ENCODE measurements at places on chromosomes 7 and 10.

DNA sequence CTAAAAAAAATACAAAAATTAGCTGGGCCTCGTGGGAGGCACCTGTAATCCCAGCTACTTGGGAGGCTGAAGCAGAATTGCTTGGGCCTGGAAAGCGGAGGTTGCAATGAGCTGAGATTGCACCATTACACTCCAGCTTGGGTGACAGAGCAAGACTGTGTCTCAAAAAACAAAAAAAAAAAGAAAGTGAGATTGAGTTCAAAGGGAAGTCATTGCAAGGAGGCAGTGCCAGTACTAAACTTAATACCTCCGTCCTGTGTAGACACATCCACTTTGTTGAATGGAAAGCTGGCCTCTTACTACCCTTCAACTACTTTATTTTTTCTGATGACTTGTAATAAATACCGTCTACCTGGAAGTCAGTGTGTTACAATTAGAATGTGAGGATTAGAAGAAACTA, 31.0 kb downstream of the AHCYL2 start:
- DNase-seq = no peak

DNA sequence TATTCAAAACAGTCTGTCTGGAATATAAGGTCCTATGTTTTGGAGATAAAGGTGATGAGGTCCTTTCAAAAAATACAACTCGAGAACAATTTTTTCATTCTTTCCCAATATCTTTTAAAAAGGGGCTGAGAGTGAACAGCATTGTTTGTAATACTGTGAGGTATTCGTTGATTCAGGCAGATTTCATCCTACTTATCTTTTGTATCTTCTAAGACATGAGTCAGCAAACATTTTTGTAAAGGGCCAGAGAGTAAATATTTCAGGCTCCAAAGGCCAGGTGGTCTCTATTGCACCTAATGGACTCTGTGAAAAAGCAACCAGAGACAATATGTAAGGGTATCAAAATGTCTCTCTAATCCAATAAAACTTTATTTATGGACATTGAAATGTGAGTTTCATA, 8.1 kb upstream of the ANK3 start:
- DNase-seq = no peak

DNA sequence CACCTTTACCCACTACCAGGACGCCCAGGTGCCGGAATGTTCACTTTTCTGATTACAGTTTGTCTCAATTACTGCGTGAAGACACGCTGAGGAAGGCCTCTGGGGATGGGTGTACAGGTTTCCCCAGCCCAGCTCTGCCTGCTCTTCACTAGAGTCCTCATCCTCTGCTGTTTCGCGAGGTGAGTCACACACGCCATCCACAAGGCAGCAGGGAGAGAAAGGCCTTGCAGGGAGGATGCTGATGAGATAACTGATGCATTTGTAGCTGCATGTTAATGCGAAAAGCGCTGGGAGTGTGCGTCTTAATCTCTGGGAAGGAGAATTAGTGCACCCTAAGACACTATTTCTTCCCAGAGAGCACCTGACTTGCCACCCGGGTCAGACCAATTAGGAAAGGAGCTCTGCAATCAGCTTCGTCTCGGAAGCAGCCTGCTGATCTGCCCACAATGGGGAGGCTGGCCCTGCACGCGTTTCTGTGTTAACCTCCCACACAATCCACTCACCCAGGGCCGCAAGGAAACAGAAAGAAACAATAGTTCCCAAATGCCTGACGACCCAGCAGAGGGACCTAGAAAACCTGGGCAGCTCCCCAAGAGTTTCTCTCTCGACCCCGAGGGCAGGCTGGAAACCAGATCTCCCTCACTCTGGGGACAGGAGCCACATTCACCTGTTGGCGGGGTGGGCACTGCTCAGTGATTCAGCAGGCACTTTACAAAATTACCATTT, 578.7 kb downstream of the GLRX3 start:
- DNase-seq = no peak

DNA sequence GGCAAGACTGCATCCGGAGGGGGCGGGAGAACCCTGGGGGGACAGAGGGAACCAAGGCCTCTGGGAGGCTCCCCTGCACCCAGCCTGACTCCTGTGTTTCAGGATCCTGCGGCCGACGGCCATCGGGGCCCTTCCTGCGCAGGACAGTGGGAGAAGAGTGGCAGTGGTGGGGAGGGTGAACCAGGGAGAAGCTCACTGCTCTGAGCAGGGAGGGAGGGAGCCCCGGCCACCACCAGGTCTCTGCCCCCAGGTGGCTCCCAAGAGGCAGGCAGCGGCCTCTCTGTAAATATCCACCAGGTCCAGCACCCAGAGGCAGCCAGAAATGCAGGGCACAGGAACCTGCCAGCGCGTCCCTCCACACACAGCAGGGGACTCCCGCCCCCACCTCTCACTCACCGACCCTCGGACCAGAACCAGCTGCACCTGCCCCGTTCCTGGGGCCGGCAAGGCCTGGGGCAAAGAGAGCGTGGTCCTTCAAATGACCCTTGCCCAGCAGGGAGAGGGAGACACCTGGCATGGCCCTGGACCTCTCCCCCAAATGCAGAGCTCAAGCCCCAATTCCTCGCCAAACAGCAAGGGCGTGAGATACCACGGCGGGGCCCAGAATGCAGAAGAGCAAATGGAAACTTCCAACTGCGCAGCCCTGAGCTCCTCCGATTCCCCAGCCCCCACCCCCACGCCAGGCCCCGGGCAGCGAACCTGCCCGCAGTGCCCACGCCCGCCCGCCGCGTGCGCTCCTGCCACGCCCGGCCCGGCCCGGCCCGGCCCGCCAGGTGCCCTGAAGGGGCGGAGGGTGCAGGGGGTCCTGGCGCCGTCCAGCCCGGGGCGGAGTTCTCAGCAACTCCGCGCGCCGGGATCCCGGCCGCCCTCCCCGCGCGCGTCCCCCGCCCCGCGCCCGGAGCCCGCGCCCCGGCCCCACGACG, 805 bp downstream of the RASGEF1A start:
- DNase-seq = peak; percentile 34

- DNase-seq = no peak
These were observed 87.9 kb downstream of the EBF3 start for GRCh38 chr10:129875993-129876726.
